ENCODE measurements at places on chromosomes 3 and 15. TPM values are rescaled to one million over a fixed set of nuclear protein-coding genes. Genes with fewer than 3 reads are reported as not detected.

DNA sequence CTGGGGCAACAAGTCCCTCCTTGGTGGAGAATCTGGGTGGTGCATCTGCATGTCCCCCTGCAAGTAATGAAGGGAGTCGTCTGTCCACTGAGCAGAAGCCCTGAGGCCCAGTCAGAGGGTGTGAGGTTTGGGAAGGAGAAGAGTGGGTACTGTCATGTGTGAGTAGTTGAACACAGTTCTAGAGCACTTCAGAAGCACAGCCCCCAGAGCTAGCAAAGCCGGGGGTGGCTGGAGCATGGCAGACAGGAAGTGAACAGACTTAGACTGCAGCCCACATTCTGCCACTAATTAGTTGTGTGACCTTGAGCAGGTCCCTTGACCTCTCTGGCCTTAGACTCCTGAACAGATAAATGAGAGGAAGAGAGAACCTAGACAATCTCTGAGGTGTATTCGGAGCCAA lies 207.6 kb downstream of the UACA start:
- no peak overlapping the region for H3K4me3 ChIP-seq
- no peaks in the 10 kb centered on the region for H3K36me3 ChIP-seq
- peaks cover 9% of the 10 kb centered on the region for H3K4me1 ChIP-seq
- peaks cover 46% of the 10 kb centered on the region for H3K27me3 ChIP-seq
- no peak overlapping the region for H3K27ac ChIP-seq
- no peak for DNase-seq

Gene KNG1
- not detected for total RNA-seq

- H3K4me1 ChIP-seq, result no peaks in the 10 kb centered on the region
- H3K36me3 ChIP-seq, result peaks cover 19% of the 10 kb centered on the region
- H3K4me3 ChIP-seq, result no peak overlapping the region
- H3K27me3 ChIP-seq, result no peaks in the 10 kb centered on the region
Measured at GRCh38 chr15:89615135-89615534, 39.9 kb downstream of the TICRR start.

Gene MITF
- total RNA-seq, result 11.6 TPM

- H3K4me3 ChIP-seq, result peak overlapping the region; percentile 24
- H3K27me3 ChIP-seq, result no peaks in the 10 kb centered on the region
- peak overlapping the region; percentile 94 for H3K27ac ChIP-seq
- peaks cover 69% of the 10 kb centered on the region for H3K4me1 ChIP-seq
- DNase-seq, result no peak
- H3K36me3 ChIP-seq, result peaks cover 8% of the 10 kb centered on the region
Measured at GRCh38 chr3:69087030-69087791, 2.5 kb downstream of the ARL6IP5 start.

Data from osteoblast (primary cell).